ENCODE measurements at places on chromosomes 5 and 9. TPM values are rescaled to one million over a fixed set of nuclear protein-coding genes. Genes with fewer than 3 reads are reported as not detected.

- no peak for DNase-seq
These were observed 526.4 kb downstream of the NR2F1-AS1 start for GRCh38 chr5:93054424-93055163.

DNA sequence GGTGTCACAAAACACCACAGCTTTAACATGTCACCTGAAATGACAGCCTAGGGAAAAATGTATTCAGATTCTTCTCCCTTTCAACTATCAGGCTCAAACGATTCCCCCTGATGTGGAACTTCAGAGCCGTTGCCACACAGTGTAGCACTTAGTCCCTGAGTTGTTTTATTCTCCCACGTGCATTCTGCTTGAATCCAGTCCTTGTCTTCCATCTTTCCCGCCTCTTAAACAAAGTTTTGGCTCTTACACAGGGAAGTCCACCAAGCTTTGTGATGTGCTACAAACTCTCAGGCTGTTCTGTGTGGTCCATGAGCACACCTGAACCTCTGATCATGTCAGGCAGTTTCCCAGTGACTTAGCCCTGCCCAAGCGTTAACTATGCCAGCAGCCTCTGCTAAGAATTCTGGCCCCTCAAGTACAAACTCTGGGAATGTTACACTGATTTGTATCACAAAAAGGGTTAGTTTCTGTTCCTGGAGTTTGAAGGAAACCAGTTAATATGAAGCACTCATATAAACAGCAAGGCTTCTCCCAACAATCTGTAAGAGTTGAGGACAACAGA, 45.8 kb upstream of the RNF38 start:
- DNase-seq, result no peak

DNA sequence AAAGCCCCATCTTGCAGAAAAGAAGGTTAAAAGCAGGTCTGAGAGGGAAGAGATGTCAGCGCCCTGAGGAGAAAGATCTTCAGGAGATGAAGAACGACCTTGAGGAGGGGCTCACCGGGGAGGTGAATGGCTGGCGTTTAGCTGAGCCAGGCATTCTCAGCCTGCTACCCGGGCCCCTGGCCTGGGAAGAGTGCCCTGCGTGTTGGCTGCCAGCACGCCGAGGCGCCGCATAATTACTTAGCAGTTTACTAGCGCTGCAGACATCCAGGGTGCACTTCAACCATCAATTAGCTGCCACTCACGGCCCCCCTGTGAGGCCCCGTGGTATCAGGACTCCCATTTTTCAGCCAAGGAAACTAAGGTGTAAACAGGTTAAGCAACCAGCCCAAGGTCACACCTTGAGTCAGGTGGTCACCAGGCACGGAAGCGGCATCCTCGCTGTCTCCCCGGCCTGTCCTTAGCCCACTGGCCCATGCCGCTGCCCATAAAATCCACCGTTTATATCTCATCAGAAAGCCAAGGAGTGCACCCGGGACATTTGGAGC, 551.9 kb downstream of the BNC2 start:
- DNase-seq, result no peak

GRCh38 chr9:36935332-36935731, 98.7 kb downstream of the PAX5 start:
- no peak for DNase-seq

GRCh38 chr5:156474251-156474650, 147.3 kb downstream of the SGCD start:
- DNase-seq, result no peak

DNA sequence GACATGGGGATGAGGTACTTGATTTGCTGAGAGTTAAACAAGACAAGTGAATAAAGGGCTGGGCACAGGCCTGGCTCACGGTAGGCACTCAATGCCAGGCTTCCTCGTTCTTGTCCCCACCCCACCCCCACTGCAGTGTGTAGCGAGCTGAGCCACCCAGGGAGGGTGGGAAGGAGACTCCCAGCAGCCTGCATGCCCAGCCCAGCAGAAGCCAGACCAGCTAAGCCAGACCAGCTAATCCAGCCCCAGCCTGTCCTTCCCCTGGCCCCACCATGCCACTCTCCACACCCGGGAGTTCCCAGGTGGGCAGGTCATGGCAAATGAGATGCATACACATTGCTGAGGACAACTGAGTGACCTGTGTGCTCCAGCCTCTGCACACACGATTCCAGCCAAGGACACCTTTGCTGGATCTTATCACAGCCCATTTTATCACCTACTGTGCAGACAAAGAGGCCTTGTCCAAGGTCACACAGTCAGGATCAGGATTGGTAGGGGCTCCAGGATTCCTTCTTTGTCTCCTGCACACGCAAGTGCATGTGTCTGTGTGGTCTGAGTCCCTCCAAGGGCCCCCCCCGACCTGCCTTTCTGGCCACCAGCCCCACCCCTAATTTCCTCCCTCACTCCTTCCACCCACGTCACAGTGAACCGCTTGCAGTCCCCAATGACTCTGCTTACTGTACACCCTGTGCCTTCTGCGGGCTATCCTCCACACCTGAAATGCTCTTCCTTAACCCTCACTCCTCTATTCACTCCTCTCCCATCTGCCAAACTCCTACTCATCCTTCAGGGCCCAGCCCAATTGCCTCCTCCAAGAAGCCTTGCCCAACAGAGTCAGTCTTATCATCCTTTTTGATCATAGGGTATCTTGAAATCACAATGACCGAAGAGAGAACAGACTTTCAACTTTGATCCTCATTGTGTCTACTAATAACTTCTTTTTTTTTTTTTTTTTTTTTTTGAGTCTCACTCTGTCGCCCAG, 26.6 kb downstream of the DUSP1 start:
- DNase-seq, result no peak

DNA sequence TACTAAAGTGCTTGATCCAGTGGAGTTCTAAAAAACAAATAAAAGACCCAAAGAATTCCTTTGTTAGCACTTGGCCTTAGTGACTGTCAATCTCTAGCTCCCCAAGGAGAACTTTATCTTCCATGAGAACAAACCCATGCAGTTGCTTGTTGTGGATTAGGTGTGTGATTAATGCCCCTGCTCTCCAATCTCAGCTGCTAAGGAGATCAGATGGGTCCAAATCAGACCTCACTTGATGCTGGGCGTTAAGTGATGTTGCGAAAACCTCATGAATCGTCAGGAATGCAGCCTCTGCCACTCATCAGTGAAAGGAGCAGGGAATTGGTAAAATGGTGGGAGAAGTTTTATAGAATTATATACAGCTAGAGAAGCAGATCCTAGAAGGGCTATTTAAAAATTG, 133.7 kb downstream of the DMAC1 start:
- no peak for DNase-seq

DNA sequence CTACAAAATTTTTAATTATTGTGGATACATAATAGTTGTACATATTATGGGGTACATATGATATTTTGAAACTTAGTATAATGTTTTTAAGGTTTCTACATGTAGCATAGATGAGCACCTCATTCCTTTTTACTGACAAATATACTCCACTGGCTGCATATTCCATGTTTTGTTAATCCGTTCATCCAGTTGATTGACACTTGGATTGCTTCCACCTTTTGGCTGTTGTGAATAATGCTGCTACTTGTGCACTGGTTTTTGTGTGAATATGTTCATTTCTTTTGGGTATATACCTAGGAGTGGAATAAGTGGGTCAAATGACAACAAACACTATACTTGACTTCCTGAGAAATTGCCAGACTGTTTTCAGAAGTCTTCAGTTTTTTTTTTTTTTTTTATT, 2.8 kb upstream of the ENTREP1 start:
- DNase-seq, result no peak

DNA sequence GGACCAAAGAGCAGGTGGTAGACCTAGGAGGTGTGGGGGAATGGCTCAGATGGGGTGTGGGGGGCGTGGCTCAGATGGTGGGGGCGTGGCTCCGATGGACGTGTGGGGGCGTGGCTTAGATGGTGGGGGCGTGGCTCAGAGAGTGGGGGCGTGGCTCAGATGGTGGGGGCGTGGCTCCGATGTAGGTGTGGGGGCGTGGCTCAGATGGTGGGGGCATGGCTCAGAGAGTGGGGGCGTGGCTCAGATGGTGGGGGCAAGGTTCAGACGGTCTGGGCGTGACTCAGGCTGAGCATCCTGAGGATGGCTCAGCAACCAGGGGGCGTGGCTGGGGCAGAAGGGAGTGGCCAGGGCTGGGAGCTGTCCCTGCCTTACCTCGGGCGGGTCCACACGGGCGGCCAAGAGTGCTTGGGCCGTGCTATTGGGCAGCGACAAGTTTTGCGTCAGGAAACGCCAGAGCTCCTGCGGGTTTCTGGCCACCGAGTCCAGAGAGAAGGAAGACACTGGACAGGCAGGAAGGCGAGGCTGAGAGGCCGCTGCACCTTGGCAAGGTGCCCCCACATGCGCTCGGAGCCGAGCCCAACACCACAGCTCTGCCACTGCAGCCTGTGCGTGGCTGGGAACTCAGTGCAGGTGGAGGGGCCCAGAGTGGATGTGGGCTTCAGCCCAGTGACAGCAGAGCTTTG, 5.9 kb downstream of the ABCA2 start:
- peak; percentile 96 for DNase-seq

DNA sequence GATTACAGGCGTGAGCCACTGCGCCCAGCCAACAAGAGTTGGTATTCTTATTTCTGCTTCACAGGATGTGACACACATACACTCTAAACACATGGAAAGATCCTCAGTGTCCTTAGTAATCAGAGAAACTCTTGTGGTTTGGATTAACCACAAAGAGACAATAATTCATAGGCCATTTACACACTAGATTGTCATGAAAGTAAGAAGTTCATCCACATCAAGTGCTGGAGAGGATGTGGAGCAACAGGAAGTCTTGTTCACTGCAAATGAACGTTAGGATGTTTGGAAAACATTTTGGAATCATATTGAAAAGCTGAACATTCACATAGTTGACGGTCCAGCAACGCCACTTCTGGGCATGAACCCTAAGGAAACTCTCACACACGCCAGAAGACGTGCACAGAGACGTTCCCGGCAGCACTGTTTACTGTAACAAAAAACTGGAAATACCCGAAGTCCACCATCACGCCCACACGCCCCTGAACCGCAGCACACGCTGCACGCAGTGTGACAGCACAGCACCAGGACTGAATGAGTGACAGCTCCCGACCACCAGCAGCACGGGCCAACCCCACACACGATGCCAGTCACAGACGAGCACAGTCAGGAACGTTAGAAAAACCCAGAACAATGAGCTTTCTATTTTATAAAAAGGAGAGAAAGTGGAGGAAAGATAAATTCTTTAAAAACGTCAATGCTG, 87.6 kb downstream of the COL23A1 start:
- no peak for DNase-seq

DNA sequence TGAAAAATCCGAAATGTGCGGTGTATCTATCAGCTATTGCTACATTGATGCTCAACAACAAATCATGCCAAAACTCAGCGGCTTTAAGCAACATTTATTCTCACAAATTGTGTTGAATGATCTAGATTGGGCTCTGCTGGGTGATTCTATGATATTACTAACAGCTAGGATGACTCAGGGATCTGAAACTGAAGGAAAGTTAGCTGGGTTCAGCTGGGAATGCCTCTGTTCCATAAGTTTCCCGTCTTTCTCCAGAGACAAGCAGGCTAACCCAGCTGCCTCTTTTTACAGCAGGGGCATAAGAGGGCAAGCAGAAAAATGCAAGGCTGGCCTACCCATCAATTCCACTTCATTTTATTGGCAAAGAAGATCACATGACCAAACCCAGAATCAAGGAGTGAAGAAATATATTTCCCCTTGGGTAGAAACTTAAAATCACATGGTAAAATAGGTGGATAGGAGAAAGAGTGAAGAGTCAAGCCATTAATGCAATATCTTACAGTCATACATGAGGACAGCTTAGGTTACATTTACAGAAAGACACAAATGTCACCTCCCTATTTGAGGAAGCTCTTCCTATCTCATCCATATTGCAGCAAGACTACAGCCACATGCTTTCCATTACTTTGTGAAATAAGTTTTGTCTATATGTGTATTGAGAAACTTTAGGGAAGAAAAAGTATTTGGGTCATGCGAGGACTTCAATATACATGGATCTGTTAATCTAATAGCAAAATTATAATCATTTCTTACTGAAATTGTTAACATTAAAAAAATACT, 30.8 kb downstream of the IL7R start:
- DNase-seq, result no peak

DNA sequence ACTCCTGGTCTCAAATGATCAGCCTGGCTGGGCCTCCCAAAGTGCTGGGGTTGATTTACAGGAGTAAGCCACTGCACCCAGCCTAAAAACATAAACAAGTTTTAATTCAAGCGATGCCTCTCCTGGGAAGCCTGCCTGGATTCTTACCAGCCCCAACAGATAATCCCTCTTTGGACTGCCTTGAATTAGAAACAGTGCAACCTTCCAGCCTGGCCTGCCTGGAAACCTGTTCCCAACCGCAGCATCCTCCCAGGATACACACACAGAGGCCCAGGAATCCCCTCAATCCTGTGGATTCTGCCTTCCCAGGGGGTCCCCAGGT, 19.2 kb downstream of the PTGES start:
- DNase-seq, result no peak

DNA sequence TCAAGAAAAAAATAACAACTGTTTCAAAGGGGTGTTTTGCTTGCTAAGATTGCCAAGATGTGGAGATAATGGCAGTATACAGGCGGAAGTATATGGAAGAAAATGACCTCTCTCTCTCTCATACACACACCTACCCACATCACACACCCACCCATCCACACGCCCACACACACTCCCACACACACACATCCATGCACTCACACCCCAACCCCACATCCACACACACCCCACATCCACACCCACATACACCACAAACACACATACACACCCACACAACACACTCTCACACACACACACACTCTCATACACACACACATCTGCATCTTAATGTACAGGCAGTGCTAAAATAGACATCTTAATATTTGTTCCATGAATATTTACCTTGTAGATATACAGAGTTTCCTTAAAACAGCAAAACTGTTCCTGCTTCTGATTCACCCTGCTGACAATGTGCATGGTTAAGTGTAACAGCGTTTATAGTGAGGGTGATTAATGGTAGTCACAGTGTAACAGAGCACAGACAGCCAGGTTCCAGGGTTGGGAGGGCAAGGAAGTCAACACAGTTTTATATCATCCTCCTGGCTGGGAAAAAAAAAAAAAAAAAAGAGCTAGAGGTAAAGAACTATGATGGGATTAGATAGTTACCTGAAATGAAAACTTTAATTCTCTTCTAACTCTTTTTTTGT, 8.3 kb downstream of the BHMT2 start:
- no peak for DNase-seq

DNA sequence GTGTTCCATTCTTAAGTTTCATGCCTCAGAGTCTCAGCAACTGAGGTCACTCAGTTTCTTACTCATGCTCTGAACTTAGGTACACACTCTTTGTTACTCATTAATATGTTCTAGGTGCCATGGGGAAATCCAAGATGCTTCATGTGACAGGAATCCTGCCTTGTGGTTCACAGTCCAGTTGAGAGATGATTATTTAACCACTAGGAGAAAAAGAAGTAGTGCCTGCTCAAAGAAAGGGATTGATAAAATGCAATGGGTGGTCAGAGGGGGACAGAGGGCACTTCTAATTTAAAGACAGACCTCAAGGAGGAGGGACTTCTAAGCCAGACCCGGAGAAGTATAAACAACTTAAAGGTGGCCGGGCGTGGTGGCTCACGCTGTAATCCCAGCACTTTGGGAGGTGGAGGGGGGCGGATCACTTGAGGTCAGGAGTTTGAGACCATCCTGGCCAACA, 69.0 kb downstream of the UGCG start:
- no peak for DNase-seq

Gene TOR2A
- total RNA-seq, result 6.3 TPM

Gene GMCL2
- total RNA-seq, result not detected

Gene SEMA5A
- total RNA-seq, result 7.5 TPM

Gene GLDC
- total RNA-seq, result 76.2 TPM
